Fibroblast of skin of scalp (primary cell): ENCODE measurements at places on chromosomes 11 and 22.

DNA sequence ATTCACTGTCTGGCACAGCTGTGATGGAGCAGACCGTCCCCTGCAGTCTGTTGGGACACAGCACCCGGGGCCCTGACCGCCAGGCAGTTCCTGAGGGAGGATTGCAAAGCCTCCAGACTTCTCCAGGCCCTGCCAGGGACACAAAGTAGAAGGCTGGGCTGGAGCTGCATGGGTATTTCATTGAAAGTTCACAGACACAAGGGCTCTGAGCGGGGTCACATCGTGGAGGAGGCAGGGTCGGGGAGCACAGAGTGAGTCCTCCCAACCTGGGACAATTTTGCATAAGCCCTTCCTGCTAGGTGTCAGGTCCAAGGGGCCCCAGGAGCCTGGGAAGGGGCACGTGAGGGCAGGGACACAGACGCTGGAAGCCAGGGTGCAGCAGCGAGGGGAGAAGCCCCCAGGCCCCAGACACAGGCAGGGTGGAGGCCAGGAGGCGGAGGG, 15.7 kb downstream of the IFITM10 start:
- DNase-seq, result no peak

GRCh38 chr11:32071811-32072210, 19.1 kb upstream of the RCN1 start:
- DNase-seq, result peak; percentile 64

- no peak for DNase-seq
Measured at GRCh38 chr11:67082071-67082791, 25.6 kb downstream of the RHOD start.

GRCh38 chr22:33108037-33108436, 49.9 kb upstream of the SYN3 start:
- no peak for DNase-seq
